ENCODE measurements at places on chromosomes 12 and 14.

DNA sequence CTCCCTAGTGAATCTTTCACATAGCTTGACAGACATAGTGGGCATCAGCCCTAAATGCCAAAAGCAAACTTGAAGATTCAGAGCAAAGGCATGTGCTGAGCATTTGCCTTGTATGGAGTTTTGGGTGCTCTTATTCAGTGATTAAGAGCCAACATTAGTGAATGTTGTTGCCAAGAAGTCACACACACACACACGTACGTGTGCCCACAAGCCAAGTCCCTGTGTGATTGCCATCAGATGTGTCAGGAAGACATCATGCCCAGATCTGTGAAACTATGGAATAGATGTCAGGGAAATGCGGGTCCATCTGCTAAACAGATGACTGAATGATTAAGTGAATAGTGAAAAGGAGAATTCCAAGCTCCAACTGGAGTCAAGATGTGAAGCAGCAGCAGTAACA is 149.0 kb downstream of the AKAP6 start:
- no peak for DNase-seq

- DNase-seq: no peak
Observed at GRCh38 chr12:100186071-100186470, 14.5 kb upstream of the ACTR6 start.

GRCh38 chr12:88416155-88416554 is 164.1 kb downstream of the KITLG start:
- DNase-seq: no peak

DNA sequence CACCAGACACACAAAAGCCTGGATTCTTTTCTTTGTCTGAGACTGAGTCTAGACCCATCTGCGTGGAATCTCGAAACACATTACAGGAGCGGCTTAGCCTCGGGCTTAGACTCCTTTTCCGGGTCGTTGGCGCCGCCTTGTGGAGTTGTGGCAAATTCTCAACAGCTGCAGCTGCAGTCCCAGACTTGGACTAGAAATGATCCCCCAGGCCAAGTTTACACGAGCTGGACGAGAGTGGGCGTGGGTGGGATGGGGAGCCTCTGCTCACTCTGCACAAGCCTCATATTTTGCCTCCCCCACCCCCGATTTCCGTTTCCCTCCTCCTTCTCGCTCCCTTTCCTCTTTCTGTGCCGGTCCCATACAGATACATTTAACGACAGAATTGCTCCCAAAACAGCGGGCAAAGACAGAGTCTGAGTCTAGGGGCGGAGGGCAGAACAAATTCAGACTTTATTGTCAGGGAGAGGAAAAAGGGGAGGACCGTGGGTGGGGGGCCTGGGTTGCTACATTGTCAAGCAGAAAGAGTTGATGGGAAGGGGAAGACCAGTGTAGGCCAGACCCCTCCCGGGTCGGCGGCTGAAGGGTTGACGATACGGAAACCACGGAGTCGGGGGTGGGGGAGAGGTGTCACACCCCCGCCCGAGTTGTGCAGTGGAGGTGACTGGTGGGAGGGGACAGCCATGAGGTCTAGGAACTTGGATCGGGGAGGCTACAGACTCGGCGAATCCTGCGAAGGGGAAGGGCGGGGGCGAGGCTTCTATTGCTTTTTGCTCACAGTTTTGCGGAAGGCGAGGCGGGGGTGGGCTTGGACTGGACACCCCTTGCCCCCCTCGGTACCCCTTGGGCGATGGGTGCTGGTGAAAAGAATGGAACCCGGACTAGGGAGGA is 4.7 kb upstream of the GPR84 start:
- DNase-seq: no peak

GRCh38 chr12:99212275-99212674 is 435.3 kb upstream of the GARIN6 start:
- no peak for DNase-seq
